ENCODE measurements at places on chromosomes 11 and 22.

- DNase-seq, result no peak
These were observed 12.7 kb downstream of the MED15 start for GRCh38 chr22:20520093-20520511.

GRCh38 chr11:125939081-125939521 is 6.7 kb upstream of the VSIG10L2 start:
- DNase-seq, result no peak

DNA sequence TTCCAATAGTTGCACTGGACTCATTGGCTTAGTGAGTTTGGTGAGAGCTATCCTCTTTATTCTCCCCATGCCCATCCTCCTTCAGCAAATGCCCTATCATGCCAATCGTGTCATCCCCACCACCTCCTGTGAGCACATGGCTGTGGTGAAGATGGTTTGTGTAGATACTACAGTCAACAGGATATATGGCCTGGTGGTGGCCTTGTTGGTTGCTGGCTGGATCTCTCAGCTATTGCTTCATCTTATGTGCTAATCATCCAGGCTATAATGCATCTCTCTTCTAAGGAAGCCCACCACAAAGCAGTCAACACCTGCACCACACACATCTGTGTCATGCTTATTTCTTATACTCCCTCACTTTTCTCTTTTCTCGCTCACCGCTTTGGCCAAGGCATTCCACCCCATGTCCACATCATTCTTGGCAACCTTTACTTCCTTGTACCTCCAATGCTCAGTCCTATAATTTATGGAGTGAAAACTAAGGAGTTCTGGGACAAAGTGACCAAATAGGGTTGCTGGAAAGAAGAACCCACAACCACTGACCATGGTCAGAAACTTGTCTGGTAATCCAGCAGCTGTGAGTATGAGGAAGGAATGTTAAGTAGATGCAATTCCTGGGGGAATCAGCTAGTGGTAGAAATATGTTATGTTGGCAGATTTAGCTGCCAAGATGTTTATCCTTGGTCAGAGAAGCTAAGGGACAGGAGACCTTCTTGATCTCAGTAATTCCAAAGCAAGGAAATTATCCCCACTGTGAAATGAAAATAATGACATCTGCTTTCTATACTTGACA is 16.3 kb upstream of the OR56B1 start:
- no peak for DNase-seq

GRCh38 chr11:88193278-88193677 is 18.0 kb upstream of the RAB38 start:
- DNase-seq, result no peak

- no peak for DNase-seq
These were observed 33.0 kb upstream of the TEAD1 start for GRCh38 chr11:12640926-12641849.

DNA sequence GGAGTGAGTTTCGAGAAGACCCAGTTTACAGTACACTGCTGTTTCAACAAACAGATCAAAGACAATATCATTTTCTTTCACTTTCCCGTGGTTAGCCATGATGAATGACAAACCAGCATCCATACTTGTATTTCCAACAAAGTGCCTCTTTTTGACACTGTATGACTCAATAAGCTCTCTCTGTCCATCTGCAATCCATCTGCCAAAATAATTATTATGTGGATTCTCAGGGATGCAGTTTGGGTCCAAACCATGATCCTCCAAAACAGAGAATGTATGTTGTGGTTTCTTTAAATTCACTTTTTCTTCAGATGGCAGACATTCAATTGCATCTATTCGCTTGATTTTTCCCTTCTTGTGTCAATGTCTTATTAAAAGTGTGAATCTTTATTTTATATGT is 37.8 kb upstream of the RASD2 start:
- DNase-seq, result no peak

DNA sequence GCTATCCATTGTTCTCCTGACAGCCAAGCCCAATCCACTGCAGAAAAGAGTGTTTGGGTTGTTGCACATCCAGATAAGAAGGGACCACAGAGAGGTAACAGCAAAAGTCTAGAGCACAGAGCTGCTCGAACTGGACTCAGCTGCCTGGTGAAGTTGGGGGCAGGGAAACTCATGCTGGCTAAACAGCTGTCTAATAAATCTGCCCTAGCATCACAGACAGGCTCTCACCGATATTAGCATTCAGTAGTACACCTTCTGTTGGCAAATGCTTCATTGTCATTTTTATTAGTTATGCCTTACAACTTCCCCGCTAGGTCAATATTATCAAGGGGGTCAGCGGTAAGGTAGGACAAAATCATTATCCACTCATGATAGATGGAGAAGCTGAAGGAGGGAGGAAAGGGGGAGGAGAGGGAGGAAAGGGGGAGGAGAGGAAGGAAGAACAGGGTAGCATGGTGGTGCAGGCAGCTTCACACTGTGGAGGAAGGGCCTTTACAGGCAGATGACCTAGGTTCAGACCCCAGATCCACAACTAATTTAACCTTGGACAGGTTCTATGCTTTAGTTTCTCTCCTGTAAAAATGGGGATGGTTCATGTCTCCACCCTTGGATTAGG is 102.7 kb downstream of the LARGE1 start:
- peak; percentile 28 for DNase-seq

- no peak for DNase-seq
These were observed 1.5 kb downstream of the THAP7 start for GRCh38 chr22:21000207-21000986.

GRCh38 chr11:76408171-76408965 is 27.2 kb downstream of the GVQW3 start:
- DNase-seq, result peak; percentile 45

GRCh38 chr22:31943206-31943977 is 943 bp upstream of the YWHAH start:
- no peak for DNase-seq

DNA sequence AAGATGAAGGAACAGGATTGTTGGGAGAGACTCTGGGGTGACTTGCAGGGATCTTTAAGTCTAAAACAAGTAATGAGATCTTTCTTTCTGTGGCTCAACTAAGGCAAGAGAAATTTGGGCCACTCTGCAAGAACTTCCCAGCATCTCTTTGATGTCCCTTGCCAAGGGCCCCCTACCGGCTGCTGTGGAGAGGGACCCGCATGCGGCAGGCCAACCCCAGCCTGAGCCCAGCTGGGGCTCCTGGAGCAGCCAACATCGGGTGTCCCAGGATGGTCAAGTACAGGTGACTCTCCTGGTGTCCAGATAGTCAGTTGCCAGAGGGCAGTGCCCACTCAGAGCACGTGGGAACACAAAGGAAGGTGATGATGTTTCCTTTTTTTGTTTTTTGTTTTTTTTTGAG is 363.2 kb downstream of the TBC1D22A start:
- DNase-seq, result peak; percentile 9

- DNase-seq, result no peak
These were observed 28.7 kb upstream of the MMP20 start for GRCh38 chr11:102653744-102654291.

DNA sequence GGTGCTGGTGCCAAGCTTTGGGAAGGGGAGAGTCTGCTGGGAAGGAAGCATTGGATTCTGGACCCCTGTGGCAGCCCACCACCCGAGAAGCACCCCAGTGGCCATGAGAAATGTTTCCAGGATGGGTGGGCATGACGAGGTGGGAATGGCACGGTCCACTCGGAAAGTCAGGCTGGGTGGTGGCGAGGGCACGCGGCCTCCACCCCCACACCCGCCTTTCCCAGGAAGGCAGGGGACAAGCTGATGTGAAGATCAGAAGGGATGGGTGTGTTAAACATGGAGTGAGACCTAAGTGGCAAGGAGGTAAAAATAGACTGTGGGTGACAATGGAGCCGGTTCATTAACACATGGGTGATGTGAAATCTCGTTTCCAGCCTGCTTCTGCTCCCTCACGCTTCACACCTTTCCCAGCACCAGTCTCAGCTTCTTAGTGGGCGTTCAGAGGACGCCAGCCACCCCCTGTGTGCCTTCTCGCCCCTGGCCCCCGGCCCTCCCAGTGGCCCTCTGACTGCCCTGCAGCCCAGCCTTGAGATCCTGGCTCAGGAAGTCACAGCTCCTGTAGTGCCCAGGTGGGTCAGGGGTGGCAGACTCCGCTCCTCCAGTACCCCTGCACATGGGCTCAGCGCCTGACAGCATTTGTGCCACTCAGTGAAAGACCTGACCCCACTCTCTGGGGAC is 27.6 kb downstream of the LRRC10B start:
- no peak for DNase-seq

DNA sequence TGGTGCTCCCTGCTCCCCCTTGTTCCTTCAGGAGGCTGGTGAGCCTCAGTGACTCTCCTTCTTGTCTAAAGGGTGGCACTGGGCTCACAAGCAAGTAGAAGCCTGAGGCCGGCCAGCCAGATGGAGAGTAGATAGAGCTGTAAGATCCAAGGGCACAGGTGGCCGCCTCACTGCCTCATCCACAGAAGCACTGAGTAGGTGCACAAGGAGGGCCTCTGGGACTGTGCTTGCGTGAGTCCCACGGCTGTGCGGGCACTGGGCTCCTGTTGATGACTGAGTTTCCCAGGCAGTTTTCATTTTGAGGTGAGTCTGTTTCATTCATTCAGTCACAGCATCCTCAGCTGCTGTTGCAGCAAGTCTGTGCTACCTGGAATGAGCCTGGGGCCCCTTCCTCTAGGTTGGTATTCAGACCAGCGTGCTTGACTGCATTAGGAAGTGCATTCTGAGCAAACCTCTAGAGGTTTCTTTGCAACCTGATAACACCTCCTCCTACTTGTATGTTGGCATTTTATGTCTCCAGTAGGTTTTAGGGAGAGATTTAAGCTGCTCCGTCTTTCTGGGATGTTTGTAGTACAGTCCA is 184.0 kb downstream of the TBC1D22A start:
- DNase-seq, result no peak

DNA sequence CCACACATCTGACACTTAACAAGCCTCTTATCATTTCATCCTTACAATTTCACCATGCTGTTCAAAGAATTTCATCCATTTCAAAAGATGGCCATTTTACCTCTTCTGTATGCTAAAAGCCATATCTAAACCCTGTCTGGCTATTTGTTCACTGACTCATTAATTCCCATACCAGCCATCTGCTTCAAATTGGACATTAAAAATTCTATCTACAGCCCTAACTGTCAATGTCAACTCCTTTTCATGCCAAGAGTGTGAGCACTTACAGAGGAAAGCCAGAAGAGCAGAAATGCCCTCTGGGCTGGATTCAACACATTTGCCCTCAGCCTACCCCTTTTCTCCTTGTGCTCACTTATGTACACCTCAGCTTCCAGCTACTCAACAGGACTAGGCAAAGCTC is 59.2 kb downstream of the SYTL2 start:
- no peak for DNase-seq

DNA sequence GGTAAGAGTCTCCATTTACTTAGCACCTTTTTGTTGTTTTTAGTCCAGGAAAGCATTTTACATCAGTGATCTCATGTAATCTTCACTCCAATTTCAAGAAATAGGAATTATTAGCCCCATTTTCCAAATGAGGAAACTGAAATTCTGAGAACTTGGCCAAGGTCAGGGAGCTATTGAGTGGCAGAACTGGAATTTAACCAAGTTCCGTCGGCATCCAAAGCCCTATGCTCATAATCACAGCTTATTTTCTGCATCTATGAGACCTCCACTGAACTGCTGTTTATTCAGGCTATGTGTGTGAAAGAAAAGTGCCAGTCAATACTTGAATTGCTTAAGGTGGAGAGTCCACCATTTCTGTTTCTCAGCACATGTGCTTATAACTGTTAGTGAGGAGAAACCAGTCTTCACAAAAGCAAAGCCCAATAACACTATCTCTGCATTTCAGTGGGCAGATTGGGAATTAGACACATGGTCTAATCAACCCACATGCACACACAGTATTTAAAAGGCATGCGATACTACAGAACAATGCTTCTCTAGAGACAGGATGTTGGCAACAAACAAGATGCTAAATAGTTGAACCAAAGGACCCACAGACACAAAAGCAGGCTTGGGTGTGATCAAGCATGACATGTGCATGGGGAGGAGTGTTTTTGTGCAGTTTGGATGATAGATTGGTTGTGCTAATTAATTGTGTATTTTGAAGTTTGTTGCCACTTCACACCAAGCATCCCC is 780.6 kb downstream of the OPCML start:
- DNase-seq, result no peak

DNA sequence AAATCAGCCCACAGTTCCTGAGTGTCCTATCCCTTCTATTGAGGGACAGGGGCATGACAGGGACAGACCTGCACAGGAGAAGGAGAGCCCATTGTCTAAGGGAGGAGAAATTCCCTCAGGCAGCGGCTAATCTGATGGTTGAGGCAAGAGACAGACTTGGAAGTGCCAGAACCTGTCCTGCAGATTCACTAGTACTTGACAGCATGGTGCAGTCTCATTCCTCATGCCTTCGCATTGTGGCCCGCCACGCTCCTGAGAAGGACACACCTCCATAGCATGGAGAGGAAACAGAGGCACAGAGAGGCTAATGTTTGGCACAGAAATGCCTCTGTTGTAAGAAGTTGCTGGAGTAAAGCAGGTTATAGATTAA is 3.2 kb downstream of the P2RY6 start:
- no peak for DNase-seq

GRCh38 chr22:29580200-29580810 is 608 bp downstream of the NIPSNAP1 start:
- no peak for DNase-seq

DNA sequence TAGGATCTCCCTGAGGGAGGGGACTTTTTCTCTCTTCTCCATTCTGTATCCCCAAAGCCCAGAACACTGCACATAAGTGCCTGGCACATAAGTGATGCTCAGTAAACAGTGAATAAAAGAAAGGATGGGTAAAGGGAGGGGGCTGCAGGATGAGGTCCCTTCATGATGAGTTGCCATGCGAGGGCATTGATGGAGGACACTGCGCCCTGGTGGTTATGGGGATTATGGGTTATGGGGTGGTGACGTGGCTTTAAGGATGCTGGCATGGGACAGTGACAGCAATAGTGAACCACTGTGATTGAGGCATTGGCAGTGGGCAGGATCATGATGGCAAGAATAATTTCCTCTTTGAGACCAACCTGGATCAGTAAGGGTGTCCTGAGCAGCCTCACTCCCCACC is 43.9 kb upstream of the LRRC32 start:
- no peak for DNase-seq
